ENCODE measurements at places on chromosomes 2 and 18. TPM values are rescaled to one million over a fixed set of nuclear protein-coding genes. Genes with fewer than 3 reads are reported as not detected.

Gene VWA3B
- polyA plus RNA-seq: 7.0 TPM

Gene SLC14A1
- polyA plus RNA-seq: 1.2 TPM

Gene BOLL
- polyA plus RNA-seq: 0.10 TPM

Gene SGO2
- polyA plus RNA-seq: 26.2 TPM

Gene SMAD7
- polyA plus RNA-seq: 71.2 TPM

Gene C2orf15
- 7.8 TPM for polyA plus RNA-seq

Gene NEURL3
- polyA plus RNA-seq: 0.62 TPM

Gene SATB2
- 3.5 TPM for polyA plus RNA-seq

Gene CD226
- polyA plus RNA-seq: 2.7 TPM

Gene TWIST2
- polyA plus RNA-seq: 6.3 TPM

Gene PROM2
- polyA plus RNA-seq: 15.6 TPM

Gene KCNJ13
- 5.3 TPM for polyA plus RNA-seq

DNA sequence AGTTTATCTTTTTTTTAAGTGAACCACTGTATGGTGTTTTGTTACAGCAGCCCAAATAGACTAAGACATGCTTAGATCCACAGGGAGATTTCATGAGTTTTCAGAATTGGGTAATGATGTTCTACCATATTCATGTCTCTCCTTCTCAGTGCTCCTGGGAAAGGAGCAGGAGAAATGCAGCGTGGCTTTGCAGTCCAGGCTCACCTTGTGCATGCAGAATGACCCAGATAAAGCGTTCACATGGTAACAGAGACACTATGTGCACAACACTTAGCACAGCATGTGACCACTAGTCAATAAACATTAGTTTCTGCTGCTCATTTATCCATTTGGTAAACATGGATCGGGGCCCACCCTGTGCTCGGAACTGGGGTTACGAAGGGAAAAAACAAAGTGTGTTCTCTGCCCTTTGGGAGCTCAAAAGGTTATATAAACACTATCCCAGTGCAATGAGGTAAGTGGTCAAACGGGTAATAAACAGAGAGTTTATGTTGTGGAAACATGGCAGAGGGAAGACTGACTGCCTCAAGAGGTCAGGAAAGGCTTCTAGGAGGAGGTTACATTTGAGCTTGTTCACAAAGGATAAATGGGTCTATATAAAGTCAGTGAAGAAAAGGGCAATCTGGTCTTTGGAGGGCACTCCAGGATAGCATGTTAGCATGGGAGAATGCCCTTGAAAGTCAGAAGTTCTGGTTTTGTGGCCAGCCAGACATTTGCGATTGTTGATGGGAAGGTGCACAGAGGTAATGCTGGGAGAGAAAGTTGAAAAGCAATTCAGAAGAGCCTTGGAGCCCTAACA, 299.2 kb downstream of the TDRD15 start:
- H3K36me3 ChIP-seq: no peaks in the 10 kb centered on the region
- H3K4me3 ChIP-seq: no peak overlapping the region
- no peaks in the 10 kb centered on the region for H3K4me1 ChIP-seq

- no peak for DNase-seq
- no peak overlapping the region for H3K4me3 ChIP-seq
- no peaks in the 10 kb centered on the region for H3K36me3 ChIP-seq
- H3K4me1 ChIP-seq: no peaks in the 10 kb centered on the region
- H3K27ac ChIP-seq: no peak overlapping the region
Measured at GRCh38 chr2:2642906-2643890, 312.1 kb upstream of the MYT1L start.

- no peaks in the 10 kb centered on the region for H3K36me3 ChIP-seq
- H3K4me3 ChIP-seq: no peak overlapping the region
- DNase-seq: no peak
- peak overlapping the region; percentile 8 for H3K27ac ChIP-seq
Measured at GRCh38 chr18:55405893-55406406, 182.0 kb downstream of the TCF4 start.

- peaks cover 18% of the 10 kb centered on the region for H3K4me1 ChIP-seq
- no peak overlapping the region for H3K4me3 ChIP-seq
- H3K36me3 ChIP-seq: no peaks in the 10 kb centered on the region
- no peak overlapping the region for H3K27ac ChIP-seq
- H3K27me3 ChIP-seq: no peaks in the 10 kb centered on the region
Measured at GRCh38 chr2:172283476-172283875, 143.9 kb upstream of the ITGA6 start.

DNA sequence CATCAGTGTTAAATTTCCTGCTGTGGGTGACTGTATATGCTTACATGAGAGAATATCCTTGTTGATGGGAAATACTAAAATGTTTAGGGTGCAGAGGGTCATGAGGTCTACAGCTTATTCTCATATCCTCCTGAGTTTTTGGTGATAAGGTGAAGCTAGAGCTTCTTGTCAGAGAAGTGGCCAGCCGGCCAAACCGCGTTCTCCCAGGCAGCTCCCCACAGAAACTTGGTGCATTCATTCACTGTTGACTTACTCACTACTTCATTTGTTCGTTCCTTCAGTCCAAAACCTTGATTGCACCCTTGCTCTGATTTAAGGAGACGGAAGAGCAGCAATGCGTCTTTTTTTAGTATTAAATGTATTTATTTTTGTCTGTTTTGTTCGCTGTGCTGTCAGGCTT, 8.7 kb downstream of the SNED1 start:
- no peak overlapping the region for H3K27ac ChIP-seq
- no peaks in the 10 kb centered on the region for H3K27me3 ChIP-seq
- no peak overlapping the region for H3K4me3 ChIP-seq
- DNase-seq: no peak

- no peaks in the 10 kb centered on the region for H3K36me3 ChIP-seq
- H3K4me1 ChIP-seq: no peaks in the 10 kb centered on the region
- H3K4me3 ChIP-seq: no peak overlapping the region
- no peak overlapping the region for H3K27ac ChIP-seq
Measured at GRCh38 chr18:64270121-64270520, 121.2 kb upstream of the LINC00305 start.

DNA sequence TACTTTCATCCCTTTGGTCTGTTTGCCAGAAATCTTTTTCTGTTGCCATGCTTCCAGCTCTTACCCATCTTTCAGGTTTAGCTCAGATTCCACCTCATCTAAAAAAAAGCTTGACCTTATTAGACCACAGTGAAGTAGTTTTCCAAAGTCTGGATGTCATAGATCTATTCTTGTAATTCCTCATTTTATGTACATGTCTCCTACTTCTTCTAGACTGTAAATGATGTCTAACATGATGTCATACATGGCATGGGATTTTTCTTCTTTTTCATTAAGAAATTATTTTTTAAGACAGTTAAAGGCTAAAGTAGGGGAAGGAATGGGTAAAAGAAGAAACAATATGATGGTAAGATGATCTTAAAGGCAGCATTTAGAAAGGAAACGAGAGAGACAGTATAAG, 11.3 kb downstream of the GLS start:
- no peaks in the 10 kb centered on the region for H3K27me3 ChIP-seq
- H3K4me1 ChIP-seq: peaks cover 72% of the 10 kb centered on the region
- no peak overlapping the region for H3K4me3 ChIP-seq
- DNase-seq: no peak
- peaks cover 23% of the 10 kb centered on the region for H3K36me3 ChIP-seq
- H3K27ac ChIP-seq: peak overlapping the region; percentile 53

- H3K4me3 ChIP-seq: no peak overlapping the region
- H3K27ac ChIP-seq: no peak overlapping the region
- DNase-seq: no peak
Measured at GRCh38 chr18:68164909-68165308, 550.0 kb downstream of the TMX3 start.

GRCh38 chr2:5111581-5111980, 580.6 kb upstream of the SOX11 start:
- no peak overlapping the region for H3K4me3 ChIP-seq
- no peaks in the 10 kb centered on the region for H3K4me1 ChIP-seq
- H3K27me3 ChIP-seq: no peaks in the 10 kb centered on the region
- no peak for DNase-seq

- no peak overlapping the region for H3K4me3 ChIP-seq
- no peak for DNase-seq
- no peak overlapping the region for H3K27ac ChIP-seq
- H3K4me1 ChIP-seq: no peaks in the 10 kb centered on the region
- no peaks in the 10 kb centered on the region for H3K27me3 ChIP-seq
- peaks cover 8% of the 10 kb centered on the region for H3K36me3 ChIP-seq
Measured at GRCh38 chr18:49845629-49846360, 32.5 kb upstream of the ACAA2 start.

DNA sequence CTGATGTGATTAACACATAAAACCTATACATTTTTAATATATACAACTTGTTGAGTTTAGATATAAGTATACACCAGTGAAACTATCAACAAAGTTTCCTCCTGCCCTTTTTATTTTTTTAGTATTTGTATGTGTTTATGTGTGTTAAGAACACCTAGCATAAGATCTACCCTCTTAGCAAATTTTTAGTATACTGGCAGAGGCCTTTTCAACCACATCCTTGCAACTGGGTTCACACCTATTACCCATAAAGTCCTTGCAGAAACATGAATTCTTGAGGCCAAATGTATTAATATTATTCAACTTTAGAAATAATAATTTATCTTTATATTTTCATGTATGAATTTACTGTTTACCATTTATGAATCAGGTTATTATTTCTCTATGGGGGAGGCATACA, 119.7 kb upstream of the CRIM1 start:
- H3K4me1 ChIP-seq: no peaks in the 10 kb centered on the region
- DNase-seq: no peak

DNA sequence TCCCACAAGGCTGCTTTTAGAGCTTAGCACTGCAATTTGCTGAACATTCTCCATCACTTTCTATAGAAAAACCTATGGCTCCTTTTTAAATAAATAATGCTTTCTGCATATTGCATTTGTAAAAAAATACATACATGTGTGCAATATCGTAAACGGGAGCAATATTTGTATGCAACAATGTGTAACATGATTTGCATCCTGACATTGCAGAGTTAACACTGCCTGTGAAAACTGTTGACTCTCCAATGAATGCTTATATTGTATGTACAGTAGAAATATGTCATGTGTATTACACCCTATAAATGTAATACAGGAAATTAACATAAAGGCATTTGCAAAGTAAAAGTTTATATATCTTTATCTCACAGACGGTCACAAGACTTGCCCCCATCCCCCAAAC, 135.0 kb upstream of the PIEZO2 start:
- DNase-seq: no peak
- H3K27ac ChIP-seq: no peak overlapping the region
- H3K27me3 ChIP-seq: no peaks in the 10 kb centered on the region

DNA sequence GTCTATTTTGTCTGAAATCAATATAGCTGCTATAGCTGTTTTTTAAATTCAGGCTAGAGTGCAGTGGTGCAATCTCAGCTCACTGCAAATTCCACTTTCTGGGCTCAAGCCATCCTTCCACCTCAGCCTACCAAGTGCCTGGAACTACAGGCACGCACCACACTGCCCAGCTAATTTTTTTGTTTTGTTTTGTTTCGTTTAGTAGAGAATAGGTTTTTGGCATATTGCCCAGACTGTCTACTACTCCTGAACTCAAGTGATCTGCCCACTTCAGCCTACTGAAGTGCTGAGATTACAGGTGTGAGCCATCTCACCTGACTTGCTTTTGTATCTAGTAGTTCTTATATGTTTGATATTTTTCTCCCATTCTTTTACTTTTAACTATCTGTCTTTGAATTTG, 259.7 kb downstream of the CDH19 start:
- no peak overlapping the region for H3K4me3 ChIP-seq
- DNase-seq: peak; percentile 33
- no peak overlapping the region for H3K27ac ChIP-seq

DNA sequence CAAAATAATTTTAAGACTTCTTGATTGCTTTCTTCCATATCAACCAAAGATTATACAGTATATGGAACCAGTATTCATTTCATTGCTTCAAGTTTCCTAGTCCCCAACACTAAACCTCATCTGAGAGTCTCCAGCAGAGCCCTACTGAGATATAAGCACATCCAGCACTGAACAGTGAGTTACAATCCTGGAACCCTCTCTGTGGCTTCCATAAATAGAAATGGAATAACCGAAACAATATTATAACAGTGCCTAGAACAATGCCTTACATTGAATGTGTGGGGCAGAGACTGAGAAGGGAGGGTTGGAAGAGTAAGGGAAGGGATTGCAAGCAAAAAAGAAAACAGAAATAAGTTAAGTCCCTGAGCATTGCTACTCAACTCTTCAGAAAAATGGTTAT, 18.9 kb downstream of the AAK1 start:
- no peak for DNase-seq
- H3K27ac ChIP-seq: no peak overlapping the region
- H3K4me3 ChIP-seq: no peak overlapping the region
- no peaks in the 10 kb centered on the region for H3K27me3 ChIP-seq
- H3K4me1 ChIP-seq: peaks cover 65% of the 10 kb centered on the region

DNA sequence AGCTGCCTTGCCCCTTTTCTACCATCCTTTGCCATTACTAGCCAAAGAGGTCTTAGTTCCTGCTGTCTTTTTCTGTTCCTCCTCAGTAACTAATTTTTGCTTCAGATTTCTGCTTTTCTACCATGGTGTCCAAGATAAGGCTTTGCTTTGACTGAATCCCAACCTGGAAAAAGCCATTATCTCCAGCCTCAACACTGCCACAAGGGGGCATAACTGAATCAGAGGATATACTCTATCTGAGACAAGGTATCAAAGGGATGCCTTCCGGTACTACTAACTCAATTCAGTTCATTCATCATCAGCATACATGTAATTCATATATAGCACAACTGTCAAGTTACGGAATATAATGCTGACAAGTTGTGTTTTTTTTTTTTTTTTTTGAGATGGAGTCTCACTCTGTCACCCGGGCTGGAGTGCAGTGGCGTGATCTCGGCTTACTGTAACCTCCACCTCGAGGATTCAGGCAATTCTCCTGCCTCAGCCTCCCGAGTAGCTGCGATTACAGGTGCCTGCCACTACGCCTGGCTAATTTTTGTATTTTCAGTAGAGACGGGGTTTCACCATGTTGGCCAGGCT, 11.4 kb downstream of the OSGEPL1 start:
- H3K4me3 ChIP-seq: no peak overlapping the region
- no peaks in the 10 kb centered on the region for H3K36me3 ChIP-seq
- H3K27ac ChIP-seq: no peak overlapping the region
- no peaks in the 10 kb centered on the region for H3K4me1 ChIP-seq
- H3K27me3 ChIP-seq: no peaks in the 10 kb centered on the region
- no peak for DNase-seq

DNA sequence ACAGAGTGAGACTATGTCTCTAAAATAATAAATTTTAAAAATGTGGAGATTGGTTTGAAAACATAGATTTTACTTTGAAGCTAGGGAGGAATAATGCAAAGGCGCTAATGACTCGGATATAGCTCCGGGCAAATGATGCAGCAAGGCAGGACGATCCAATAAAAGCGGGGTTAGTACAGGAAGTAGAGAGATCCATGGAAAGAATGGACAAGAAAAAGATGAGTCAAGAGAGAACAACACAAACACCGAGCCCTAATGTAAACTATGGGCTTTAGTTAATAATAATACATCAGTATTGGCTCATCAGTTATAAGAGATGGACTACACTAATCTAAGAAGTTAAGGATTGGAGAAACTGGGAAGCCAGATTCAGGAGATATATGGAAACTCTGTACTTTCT, 74.5 kb downstream of the QPCT start:
- no peak for DNase-seq
- no peak overlapping the region for H3K4me3 ChIP-seq
- no peaks in the 10 kb centered on the region for H3K36me3 ChIP-seq
- H3K27me3 ChIP-seq: no peaks in the 10 kb centered on the region
